ENCODE measurements at places on chromosomes 2 and 18.

- DNase-seq = no peak
These were observed 123.4 kb upstream of the EPC2 start for GRCh38 chr2:148521181-148521580.

DNA sequence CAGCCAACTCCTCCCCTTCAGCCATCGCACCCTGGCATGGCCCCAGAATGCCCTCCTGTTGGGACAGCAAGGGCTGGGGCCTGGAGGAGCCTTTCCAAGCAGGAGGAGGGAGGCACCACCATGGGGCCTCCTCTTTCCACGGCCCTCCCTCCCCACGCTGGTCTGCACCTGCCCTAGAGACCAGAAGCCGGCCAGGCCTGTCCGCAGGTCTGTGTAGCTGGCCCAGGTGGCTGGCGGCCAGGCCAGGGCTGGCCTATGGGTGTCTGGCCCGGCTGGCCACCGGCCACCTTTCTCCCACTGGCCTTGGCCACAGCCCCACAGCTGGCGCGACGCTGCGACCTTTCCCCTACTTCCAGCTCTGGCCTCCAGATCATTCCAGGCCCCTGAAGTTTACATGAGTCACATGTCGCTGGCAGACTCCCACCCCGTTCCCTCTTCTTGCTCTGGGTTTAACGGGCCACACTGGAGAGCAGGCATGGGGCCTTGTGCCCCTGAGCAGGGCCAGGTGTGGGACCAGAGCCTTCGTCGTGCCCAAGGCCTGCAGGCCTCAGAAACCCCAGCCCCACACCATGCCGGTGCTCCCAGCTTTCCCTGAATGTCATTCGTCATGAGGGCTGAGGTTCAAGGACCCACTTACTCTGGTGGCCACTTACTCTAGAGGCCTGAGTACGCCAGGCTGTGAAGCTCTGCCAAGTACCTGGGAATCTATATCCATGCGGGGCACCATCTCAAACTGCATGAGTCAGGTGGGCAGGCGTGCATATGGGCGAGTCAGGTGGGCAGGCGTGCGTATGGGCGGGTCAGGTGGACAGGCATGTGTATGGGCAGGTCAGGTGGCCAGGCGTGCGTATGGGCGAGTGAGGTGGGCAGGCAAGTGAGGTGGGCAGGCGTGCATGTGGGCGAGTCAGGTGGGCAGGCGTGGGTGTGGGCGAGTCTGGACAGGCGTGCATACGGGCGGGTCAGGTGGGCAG lies 33.3 kb upstream of the KLF11 start:
- DNase-seq = peak; percentile 77

GRCh38 chr18:49812286-49813068 lies 856 bp downstream of the ACAA2 start:
- no peak for DNase-seq

- peak; percentile 27 for DNase-seq
These were observed 39.2 kb downstream of the ABCG8 start for GRCh38 chr2:43877782-43878464.

DNA sequence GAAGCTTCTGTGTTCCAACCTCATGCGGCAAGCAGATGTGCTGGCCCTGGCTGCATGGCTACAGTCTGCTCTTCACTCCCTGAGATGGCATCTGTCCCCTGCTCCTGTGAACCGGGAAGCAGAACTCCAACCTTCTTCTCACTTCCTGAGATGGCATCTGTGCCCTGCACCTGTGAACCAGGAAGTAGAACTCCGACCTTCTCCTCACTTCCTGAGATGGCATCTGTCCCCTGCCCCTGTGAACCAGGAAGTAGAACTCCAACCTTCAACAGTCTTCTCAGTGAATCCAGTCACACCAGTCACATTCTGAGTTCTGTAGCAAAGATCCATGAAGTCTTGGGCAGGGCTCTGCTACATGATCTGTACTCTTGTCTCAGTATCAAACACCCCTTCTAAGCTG lies 887.2 kb upstream of the KLHL29 start:
- no peak for DNase-seq

DNA sequence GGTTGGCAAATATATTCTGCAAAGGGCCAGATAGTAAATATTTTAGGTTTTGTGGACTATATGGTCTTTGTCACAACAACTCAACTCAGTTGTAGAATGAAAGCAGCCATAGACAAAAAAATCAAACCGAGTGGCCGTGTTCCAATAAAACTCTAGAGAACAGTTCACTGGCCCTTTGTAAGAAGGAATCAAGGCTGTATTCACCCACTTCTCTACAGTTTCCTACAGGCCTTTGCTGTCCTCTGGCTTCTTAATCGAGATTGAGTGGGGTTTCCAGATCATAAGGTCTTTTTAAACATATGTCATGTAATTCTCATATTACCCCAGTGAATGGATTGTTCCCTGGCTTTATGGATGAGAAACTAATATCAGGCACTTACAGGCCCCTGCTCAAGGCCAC lies 448.9 kb upstream of the ETAA1 start:
- DNase-seq = no peak

DNA sequence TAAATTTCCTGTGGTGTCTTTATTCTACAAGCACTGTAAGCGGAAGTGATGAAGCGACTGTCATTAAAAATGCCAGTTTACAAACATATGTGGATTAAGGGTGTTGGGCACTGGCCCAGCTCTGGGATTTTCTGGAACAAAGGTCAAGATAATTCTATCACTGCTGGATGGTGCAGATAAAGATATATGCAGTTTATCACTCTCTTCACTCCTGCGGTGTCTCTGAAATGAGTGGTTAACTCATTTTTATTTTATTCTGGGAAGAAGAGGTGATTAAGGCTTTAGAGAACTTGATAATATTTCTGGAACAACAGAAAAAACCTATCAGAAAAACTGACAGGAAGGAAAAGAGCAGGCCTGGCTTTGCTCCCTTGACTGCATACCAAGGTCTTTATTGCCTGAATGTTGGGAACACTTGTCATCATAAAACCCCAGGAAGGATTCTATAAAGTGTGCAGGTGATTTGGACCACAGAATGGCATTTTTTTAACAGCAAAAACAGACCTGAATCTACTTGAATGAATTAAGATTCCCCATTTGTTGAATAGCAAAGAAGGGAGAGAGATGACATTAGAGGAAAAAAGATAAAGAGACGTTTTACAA lies 32.4 kb downstream of the ABCB11 start:
- no peak for DNase-seq

- DNase-seq = no peak
These were observed 22.3 kb downstream of the TMEM18 start for GRCh38 chr2:654896-655295.

- peak; percentile 53 for DNase-seq
These were observed 44.8 kb upstream of the KDM3A start for GRCh38 chr2:86396291-86396785.

Data from muscle of leg (tissue), 16 donors.